RWPE2 (cell line): ENCODE measurements at places on chromosomes 7 and 10.

DNA sequence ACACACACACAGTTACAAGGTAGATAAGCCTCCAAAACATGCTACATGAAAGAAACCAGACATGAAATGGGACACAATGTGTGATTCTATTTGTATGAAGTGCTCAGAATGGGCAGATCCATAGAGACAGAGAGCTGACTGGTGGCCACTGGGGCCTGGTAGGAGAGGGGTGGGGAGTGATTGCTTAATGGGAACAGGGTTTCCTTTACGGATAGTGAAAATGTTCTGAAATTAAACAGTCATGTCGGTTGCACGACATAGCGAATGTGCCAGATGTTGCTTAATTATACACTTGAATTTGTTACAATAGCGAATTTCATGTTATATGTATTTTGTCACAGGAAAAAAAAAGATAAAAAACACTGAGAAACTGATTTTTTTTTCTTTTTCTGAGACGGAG lies 122.3 kb downstream of the SPDYE5 start:
- no peak for DNase-seq

DNA sequence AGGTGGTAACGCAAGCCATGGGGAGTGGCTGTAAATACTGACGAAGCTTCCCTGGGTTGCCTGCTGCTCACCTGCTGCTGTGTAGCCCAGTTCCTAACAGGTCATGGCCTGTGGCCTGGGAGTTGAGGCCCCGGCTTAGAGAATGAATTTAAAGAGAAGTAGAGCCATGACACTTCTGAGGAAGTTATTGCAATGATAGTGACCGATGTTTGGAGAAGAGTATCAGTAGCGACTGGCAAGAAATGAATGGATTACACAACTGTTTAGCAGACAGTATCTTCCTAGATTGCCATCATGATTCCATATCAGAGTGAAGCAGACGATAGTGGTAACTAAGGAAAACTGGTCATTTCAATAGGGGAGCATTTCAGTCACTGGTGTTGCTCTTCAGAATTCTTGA lies 249.6 kb downstream of the PLXDC2 start:
- DNase-seq: no peak

GRCh38 chr10:33152146-33152545 lies 182.3 kb downstream of the NRP1 start:
- no peak for DNase-seq

DNA sequence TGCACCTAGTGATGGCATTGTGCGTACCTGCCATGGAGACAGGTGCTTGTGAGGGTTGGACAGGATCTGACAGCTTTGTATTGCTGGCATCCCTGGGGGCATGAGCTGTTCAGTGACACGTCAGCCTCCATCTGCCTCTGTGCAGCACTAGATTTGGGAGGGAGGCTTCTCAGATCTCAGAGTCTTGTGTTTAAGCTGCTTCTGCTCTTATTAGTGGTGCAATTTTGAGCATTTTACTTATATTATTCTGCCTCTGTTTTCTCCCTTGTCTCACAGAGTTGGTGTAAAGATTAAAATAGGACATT lies 5.1 kb downstream of the ARHGAP22 start:
- no peak for DNase-seq
